ENCODE measurements at places on chromosomes 3 and 15.

- DNase-seq, result no peak
Observed at GRCh38 chr3:27666272-27666671, 55.9 kb downstream of the EOMES start.

- DNase-seq, result peak; percentile 2
Observed at GRCh38 chr3:48966367-48966766, 23.7 kb upstream of the P4HTM start.

DNA sequence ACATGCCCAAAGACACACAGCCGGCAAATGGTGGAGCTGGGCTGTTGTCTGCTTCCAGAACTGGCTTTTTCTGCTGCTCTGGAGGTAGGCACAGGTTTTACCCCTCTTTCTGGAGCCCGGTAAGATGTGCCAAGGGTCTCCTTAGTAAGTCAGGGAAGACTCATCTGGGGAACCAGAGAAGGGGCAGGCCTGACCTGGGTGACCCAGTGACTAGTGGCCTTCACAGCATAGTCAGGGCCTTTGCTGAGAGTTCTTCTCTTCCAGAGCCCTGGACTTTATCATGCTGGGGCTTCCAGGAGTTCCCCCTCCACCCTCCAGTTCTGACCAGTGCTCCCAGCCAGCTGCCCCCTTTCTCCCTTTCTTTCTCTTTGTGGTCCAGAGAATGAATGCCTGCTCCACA lies 3.2 kb downstream of the CD276 start:
- no peak for DNase-seq

DNA sequence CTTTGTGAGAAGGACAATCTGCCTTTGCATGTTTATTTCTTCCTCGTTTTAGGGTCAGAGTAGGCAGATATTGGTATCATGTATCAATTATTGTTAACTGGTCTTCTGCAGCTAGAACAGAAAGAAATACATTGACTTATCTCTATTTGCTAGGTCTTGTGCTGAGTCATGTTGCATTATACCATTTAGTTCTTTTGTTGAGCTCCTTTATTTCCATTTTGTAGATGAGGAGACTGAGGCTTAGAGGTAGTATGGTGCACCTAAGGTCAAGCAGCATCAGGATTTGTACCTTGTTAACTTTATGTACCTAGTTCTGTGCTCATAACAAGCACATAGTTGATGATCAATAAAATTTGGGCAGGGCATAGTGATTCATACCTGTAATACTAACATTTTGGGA lies 182.6 kb downstream of the ITPR1 start:
- DNase-seq, result no peak

Measured in CD4-positive, alpha-beta T cell treated with Interleukin-17A for 1 hour (primary cell).